ENCODE measurements at places on chromosomes 5 and 9. TPM values are rescaled to one million over a fixed set of nuclear protein-coding genes. Genes with fewer than 3 reads are reported as not detected.

DNA sequence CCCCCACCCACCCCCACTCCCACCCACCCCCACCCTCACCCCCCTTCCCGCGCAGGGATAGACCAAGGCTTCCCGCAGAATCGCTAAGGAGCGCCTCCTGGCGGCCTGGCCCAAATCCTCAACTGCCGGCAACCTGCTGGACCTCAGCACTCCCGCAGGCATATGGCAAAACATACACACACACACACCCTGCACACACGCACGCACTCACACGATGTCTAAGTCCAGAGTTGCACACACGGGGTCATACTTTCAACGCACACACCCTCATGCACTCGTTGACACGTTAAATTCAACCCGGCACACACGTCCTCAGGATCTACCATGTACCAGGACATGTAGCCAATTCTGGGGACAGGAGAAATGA, 1.7 kb downstream of the CPLX2 start:
- no peak for DNase-seq

DNA sequence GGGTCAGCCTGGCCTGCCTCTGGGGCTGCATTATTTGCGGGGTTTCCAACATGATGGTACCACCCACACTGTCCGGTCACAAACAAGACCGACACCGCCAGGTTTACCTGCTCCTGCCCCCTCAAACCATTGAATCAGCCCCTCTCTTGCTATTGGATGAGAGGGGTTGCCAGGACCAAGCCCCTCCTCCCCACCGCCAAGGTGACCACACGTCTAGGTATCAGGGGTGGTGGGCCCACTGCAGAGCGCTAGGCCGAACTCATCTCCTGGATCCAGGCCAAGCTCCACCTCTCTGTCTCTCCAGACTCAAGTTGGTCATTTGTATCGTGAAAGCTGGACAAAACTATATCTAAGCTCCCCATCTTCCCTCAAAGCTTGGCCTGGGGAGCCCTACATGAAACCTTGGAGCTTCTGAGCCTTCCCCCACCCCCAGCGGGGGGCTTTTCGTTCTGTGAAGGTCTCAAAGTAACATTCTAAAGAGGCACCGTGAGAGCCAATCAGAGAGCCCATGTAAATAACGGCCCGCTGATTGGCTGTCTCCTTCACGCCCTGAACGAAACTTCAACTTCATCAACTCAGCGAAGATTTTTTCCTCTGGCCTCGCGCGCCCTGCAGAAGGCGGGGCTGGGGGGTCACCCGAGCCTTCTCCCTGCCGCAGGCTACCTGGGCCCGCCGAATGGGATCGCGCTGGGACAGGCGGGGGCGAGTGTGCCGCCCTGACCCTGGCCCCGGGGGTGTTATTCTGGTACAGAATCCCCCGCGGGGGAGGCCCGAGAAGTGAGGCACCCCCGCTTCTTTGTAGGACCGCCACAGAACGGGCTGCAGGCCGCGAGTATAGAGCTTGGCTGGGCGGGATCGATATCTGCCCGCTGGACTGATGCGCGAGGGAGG, 49.6 kb upstream of the PSD2 start:
- DNase-seq, result no peak

- no peak for DNase-seq
Measured at GRCh38 chr5:77633207-77633675, 5.3 kb downstream of the OTP start.

DNA sequence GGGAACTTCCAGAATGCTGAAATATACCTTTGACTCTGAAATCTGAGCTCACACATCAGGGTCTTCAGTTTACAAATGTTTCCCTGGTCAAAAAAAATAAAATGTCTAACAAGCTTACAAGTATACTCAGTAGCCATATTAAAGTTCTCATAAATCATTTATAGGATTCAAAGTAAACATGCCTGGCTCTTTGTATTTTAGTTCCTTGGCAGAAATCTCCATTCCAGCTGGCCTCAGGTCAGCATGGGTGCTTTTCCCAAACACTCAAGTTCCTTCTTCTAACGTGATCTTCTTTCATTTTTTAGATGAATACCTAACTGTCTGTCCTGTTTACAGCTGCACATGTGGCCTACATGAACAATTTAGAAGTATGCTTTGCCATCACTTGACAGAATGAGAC, 263.2 kb downstream of the GAS1 start:
- DNase-seq, result no peak

DNA sequence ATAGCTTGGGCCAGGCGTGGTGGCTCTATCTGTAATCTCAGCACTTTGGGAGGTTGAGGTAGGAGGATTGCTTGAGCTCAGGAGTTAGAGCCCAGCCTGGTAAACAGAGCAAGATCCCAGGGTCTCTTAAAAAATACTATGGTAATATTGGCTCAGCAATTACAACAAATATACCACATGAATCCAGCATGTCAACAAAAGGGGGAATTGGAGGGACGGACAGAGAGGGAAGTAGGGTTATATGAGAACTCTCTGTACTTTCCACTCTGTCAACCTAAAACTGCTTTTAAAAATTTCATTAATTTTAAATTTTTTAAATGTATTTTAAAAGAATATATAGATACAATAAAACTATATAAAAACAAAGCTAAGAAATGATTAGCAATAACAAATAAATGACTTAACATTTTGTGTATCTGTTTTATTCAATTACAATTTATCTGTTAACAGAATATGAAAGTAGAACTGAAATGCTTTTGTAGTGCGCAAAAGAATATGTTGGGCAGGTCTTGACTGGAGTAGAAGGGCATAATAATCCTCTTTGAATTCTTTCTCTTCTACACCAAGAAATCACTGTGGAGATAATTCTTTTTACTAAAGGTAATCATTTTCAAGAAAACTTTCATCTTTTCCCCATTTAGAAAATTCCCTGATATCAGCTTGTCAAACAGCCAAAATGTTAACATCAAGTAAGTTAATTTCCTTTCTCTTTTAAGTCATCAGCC, 12.9 kb upstream of the CDC42SE2 start:
- no peak for DNase-seq

GRCh38 chr9:89173072-89173471, 5.5 kb downstream of the SHC3 start:
- no peak for DNase-seq

GRCh38 chr9:30258094-30258493, 2126.3 kb upstream of the ACO1 start:
- no peak for DNase-seq

GRCh38 chr5:177496070-177496726, 1.2 kb downstream of the PDLIM7 start:
- no peak for DNase-seq

DNA sequence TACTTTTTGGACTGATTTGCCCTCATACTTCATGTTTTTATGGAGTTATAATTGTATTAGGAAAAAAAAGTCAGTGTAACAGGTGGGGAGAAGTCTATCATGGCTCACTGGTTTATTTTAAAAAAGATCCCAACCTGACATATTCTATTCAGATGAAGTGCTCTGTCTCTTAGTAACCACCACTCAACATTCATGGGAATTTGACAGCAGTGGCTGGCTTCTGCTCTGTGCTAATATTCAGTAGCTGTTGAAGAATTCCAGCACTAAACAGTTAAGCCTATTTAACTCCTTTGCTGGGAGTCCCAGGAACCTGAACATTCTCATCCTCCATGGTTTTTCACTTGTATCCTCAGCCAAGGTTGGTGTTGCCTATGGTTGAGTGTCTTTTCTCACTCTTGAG, 23.1 kb downstream of the CMYA5 start:
- no peak for DNase-seq

DNA sequence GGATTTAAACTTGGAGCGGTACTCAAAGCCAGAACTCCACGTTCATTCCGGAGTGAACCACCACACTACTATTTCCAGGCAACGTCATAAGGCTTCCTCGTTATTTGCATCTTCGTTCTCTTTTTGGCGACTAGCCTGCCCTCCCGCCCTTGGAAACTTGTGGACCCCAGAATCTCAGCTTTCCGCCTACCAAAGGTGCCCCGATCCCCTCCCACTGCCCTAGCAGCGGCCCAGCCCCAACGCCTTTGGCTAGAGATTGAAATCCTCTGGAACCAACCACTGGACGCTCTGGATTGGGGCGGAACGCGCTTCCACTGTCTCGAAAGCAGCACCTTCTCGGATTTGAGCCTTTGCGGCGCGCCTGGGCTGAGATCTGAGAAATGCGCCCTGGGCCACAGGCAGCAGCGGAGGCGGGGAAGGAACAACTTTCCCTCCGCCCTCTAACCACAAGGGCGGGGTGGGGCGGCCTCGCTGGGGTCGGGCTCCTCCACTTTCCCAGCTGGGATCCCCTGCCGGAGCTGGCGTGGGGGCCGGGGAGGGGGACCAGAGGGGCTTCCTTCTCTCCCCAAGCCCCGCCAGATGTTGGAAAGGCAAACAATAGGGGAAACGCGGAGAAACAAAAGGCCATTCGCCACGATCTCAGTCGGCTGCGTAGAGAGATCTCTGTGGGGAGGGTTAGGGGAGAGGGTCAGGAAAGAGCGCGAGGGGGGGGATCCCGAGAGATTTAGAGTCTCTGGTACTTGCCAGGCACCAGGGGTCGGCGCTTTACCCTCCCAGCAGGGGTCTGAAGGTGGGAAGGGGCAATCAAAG, 1.3 kb downstream of the MOB3B start:
- no peak for DNase-seq

DNA sequence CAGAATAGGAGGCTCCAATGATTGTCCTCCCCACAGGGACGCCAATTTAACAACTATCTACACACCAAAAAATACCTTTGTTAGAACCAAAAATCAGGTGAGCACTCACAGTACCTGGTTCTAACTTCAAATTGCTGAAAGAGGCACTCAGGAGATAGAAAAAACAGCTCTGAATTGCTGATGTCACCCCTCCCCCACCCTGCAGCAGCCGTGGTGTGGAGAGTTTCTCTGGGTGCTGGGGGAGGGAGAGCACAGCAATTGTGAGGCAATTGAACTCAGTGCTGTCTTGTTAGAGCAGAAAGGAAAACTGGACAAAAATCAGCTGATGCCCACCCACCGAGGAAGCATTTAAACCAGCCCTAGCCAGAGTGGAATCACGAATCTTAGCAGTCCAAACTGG, 41.8 kb downstream of the TNFSF8 start:
- no peak for DNase-seq

DNA sequence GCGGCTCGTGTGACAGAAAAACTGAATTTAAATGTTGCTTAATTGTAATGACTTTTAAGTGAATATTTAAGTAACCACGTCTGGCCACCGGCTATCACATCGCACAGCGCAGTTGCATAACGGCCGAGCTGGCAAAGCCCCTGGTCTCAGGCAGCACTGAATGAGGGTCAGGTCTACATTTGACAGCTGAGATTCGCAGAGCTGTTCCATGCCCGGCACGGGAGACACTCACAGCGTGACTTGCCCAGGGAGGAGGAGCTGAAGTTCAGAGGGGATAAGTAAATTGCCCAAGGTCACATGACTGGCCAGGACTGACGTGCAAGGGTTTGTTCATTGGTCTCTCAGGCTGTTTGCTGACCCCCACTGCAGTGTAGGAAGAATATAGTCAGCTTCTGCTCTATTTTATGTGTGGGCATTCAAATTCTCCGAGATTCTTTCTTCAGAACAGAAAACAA, 17.4 kb upstream of the COL5A1 start:
- no peak for DNase-seq

GRCh38 chr9:85414390-85414789, 327.4 kb downstream of the AGTPBP1 start:
- DNase-seq, result no peak

- peak; percentile 7 for DNase-seq
Measured at GRCh38 chr9:98962861-98963260, 19.2 kb downstream of the COL15A1 start.

- no peak for DNase-seq
Measured at GRCh38 chr9:92158097-92158601, 42.9 kb upstream of the SPTLC1 start.

GRCh38 chr5:50501491-50502228, 60.6 kb upstream of the EMB start:
- DNase-seq, result no peak

DNA sequence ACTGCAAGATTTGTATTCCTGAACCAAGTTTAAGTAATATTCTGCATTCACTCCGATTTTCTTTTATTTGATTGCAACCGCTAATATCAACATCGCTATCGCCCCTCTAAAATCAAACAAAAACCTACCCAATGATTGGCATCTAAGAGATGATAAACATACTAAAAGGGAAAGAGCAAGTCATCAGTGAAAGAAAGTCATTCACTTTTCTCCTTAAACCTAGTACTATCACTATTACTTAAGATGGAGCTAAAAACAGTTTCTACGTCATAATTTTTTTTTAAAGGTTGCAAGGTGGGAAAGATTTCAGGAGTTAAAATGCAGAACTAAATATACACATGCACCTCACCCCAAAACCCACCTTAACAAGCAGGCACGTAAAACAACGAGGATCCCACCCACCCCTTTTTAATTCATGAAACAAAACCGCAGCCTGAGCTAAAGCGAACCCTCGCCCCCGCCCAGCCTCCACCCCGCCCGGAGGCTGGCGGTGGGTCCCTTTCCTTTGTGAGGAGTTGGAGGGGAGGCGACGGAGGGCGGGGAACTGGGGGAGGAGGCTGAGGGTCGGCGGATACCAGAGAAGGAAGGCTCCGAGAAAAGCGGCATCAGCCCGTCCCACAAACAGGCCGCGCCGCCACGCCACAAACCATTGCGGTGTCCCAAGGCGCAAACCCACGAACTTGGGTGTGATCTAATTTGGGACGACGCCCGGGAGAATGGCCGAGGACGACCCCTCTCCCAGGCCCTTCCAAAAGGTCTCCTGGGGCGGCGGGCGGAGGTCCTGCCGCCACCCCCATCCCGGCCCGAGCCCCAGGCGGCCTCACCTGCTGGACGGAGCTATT, 861 bp downstream of the UBQLN1 start:
- no peak for DNase-seq

DNA sequence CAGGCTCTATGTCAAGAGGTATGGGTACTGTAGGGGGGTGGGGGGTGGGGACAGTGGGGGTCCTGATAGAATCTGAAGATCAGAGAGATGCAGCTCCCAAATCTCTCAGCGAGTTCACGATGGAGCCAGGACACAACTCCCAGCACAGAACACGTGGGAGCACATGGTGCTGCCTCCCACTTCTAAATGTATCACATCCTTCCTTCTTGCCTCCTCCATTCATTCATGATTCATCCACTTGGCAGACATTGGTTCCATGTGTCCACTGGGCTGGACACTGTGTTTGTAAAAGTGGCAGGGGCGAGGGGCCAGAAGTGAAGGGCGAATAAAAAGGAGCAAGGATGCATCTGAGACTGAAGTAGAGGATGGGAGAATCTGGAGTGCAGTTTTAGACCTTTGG, 33.9 kb downstream of the SH3TC2 start:
- no peak for DNase-seq

DMRT1 gene
- total RNA-seq, result not detected

SURF2 gene
- 27.6 TPM for total RNA-seq

LURAP1L gene
- 5.2 TPM for total RNA-seq

SLC6A18 gene
- not detected for total RNA-seq

SLC23A1 gene
- total RNA-seq, result not detected

TMEM215 gene
- not detected for total RNA-seq

SLC36A2 gene
- not detected for total RNA-seq

VDAC1 gene
- total RNA-seq, result 295 TPM

ORM2 gene
- not detected for total RNA-seq

NMUR2 gene
- total RNA-seq, result not detected

AIF1L gene
- total RNA-seq, result 52.5 TPM

GABBR2 gene
- 0.75 TPM for total RNA-seq

Data from epithelial cell of proximal tubule (primary cell).